ENCODE measurements at places on chromosomes 3 and 15. TPM values are rescaled to one million over a fixed set of nuclear protein-coding genes. Genes with fewer than 3 reads are reported as not detected.

ITGB5 gene
- 92.5 TPM for total RNA-seq

DNAH1 gene
- 0.27 TPM for total RNA-seq

CIAO2A gene
- 75.5 TPM for total RNA-seq

RARRES1 gene
- not detected for total RNA-seq

TWF2 gene
- total RNA-seq = 149 TPM

RHCG gene
- 22.8 TPM for total RNA-seq

CD200 gene
- total RNA-seq = not detected

DUOXA2 gene
- total RNA-seq = not detected

SLC22A14 gene
- total RNA-seq = not detected

PAQR9 gene
- not detected for total RNA-seq

TPRG1 gene
- 0.30 TPM for total RNA-seq

ANKRD63 gene
- not detected for total RNA-seq

KBTBD13 gene
- total RNA-seq = not detected

ARHGEF26 gene
- 2.0 TPM for total RNA-seq

TKT gene
- 768 TPM for total RNA-seq

PSMD2 gene
- 672 TPM for total RNA-seq

Data from hair follicular keratinocyte (primary cell).